ENCODE measurements at places on chromosomes 12 and 14.

DNA sequence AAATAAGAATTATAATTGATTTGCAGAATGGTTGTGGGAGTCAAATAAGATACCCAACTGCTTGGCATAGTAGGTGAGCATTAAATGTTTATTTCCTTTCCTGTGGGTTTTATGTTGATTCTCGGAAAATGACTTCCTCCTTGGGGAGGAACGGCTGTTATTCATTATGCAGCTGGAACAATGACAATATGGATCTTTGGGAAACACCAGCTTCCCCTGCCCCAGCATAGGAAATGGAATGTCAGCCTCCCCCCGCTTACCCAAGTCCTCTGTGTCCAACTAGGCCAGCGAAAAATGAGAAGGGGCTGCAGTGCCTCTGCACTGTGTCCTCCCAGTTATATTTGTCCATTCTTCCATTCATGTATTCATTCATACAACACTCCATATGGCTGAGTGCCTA lies 11.7 kb upstream of the CCDC177 start:
- DNase-seq, result no peak

- peak; percentile 53 for DNase-seq
Measured at GRCh38 chr14:63248211-63248610, 44.0 kb downstream of the RHOJ start.

- DNase-seq, result no peak
Measured at GRCh38 chr12:26847431-26847830, 14.4 kb upstream of the ITPR2 start.

DNA sequence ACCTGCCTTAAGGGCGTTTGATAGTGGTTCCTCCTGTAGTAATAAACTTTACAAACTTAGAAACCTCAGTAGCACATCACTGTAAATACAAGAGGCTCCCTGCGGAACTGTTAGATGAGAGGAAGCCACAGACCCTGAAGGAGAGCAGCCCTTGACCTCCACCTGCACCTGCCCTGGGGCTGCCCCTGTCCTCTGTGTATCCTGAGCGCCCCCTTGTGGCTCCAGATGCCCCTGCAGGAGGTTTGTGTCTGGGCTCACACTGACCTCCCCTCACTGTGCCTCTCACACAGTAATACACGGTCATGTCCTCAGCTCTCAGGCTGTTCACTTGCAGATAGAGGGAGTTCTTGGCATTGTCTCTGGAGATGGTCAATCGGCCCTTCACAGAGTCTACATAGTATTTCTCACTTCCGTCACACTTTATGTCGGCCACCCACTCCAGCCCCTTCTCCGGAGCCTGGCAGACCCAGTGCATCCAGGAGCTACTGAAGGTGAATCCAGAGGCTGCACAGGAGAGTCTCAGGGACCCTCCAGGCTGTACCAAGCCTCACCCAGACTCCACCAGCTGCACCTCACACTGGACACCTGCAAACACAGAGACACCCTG lies 1059.8 kb downstream of the TMEM121 start:
- DNase-seq, result no peak

GRCh38 chr12:79514730-79515529 lies 175.8 kb downstream of the PAWR start:
- no peak for DNase-seq

GRCh38 chr14:55747186-55747585 lies 167.2 kb downstream of the KTN1 start:
- no peak for DNase-seq

GRCh38 chr14:32656601-32657000 lies 282.1 kb upstream of the NPAS3 start:
- no peak for DNase-seq

GRCh38 chr12:44511289-44511688 lies 364.8 kb downstream of the NELL2 start:
- no peak for DNase-seq
